ENCODE measurements at places on chromosomes 1 and 21.

- H3K4me3 ChIP-seq, result no peak overlapping the region
- H3K27me3 ChIP-seq, result no peaks in the 10 kb centered on the region
- no peaks in the 10 kb centered on the region for H3K4me1 ChIP-seq
- H3K27ac ChIP-seq, result no peak overlapping the region
- no peak for DNase-seq
These were observed 893.5 kb downstream of the LTN1 start for GRCh38 chr21:28099001-28099705.

DNA sequence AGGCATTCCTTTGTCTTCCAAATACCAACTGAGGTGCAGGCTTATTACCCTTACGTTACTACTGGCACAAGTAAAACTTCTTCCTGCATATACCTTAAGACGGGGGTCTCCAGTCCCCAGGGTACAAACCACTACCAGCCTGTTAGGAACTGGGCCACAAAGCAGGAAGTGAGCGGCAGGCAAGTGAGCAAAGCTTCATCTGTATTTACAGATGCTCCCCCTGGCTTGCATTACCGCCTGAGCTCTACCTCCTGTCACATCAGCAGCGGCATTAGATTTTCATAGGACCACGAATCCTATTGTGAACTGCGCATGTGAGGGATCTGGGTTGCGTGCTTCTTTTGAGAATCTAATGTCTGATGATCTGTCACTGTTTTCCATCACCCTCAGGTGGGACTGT lies 113.1 kb downstream of the SLC45A1 start:
- no peaks in the 10 kb centered on the region for H3K36me3 ChIP-seq
- no peak overlapping the region for H3K27ac ChIP-seq

GRCh38 chr1:208083715-208084085 lies 160.5 kb downstream of the PLXNA2 start:
- no peak overlapping the region for H3K27ac ChIP-seq
- no peak overlapping the region for H3K4me3 ChIP-seq
- H3K4me1 ChIP-seq, result peaks cover 9% of the 10 kb centered on the region
- H3K27me3 ChIP-seq, result no peaks in the 10 kb centered on the region
- DNase-seq, result no peak

- no peak overlapping the region for H3K27ac ChIP-seq
- H3K4me3 ChIP-seq, result no peak overlapping the region
- no peaks in the 10 kb centered on the region for H3K4me1 ChIP-seq
- peaks cover 4% of the 10 kb centered on the region for H3K27me3 ChIP-seq
These were observed 6.9 kb downstream of the ANKRD35 start for GRCh38 chr1:145878724-145879123.

DNA sequence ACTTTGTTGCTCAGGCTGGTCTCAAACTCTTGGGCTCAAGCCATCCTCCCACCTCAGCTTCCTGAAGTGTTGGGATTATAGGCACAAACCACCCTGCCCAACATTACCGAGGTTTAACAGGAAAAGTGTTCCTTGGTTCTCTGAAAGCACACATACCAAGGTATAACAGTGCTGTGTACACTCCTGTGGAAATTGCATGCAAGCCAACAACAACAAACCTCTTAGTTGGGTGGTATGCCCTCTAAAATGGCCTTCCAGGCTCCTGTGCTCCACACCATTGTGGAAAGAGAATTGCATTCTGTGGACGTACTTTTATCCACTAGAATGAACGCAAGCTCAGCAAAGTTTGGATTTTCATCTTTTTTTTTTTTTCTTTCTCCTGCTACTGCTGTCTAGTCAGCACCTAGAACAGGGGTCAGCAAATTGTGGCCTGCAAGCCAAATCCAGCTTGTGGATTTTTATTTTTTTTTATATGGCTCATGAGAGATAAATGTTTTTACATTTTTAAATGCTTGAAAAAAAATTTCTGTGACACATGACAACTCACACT lies 192.2 kb upstream of the TNR start:
- H3K36me3 ChIP-seq, result peaks cover 8% of the 10 kb centered on the region
- no peak for DNase-seq
- no peaks in the 10 kb centered on the region for H3K27me3 ChIP-seq

- DNase-seq, result no peak
- no peaks in the 10 kb centered on the region for H3K4me1 ChIP-seq
- H3K27me3 ChIP-seq, result no peaks in the 10 kb centered on the region
- H3K4me3 ChIP-seq, result no peak overlapping the region
- H3K27ac ChIP-seq, result no peak overlapping the region
These were observed 125.4 kb downstream of the TBX15 start for GRCh38 chr1:118862755-118863154.

DNA sequence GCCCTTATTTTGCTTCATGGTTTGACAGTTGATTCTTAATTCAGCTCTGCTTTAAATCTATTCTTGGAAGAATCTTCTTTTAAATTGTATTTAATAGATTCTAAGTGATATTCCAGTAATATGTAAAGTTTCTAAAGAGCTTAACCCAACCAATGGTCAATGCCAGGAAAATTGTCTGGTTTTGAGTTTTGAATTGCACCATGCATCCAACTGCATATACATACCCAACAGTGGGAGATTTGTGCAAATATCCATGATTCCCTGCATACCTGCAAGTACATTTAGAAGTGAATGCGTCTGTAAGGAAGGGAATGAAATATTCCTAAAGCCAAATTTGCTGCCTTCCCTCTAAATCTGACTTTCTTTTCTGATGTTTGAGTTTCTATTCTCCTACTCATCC lies 35.8 kb upstream of the C1orf105 start:
- H3K36me3 ChIP-seq, result no peaks in the 10 kb centered on the region
- no peaks in the 10 kb centered on the region for H3K27me3 ChIP-seq
- H3K27ac ChIP-seq, result no peak overlapping the region

GRCh38 chr1:54556110-54556509 lies 8.1 kb downstream of the ACOT11 start:
- H3K36me3 ChIP-seq, result no peaks in the 10 kb centered on the region
- H3K27me3 ChIP-seq, result no peaks in the 10 kb centered on the region
- no peak overlapping the region for H3K27ac ChIP-seq
- no peak for DNase-seq
- H3K4me1 ChIP-seq, result no peaks in the 10 kb centered on the region

- H3K27ac ChIP-seq, result no peak overlapping the region
- H3K4me1 ChIP-seq, result peaks cover 58% of the 10 kb centered on the region
- no peaks in the 10 kb centered on the region for H3K27me3 ChIP-seq
- DNase-seq, result no peak
These were observed 37.8 kb upstream of the GBP5 start for GRCh38 chr1:89310505-89310904.

DNA sequence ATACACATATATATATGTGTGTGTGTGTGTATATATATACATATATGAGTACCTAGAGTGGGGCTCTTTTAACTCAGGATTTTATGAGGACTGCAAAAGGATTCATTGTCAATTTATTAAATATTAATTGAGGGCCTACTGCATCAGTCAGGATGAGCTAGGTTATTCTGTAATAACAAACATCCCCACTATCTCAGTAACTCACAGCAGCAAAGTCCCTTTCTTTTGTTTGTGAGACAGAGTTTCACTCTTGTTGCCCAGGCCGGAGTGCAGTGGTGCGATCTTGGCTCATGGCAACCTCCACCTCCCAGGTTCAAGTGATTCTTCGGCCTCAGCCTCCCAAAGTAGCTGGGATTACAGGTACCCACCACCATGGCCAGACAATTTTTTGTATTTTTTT lies 63.8 kb upstream of the FAM20B start:
- no peaks in the 10 kb centered on the region for H3K36me3 ChIP-seq
- H3K27me3 ChIP-seq, result no peaks in the 10 kb centered on the region
- DNase-seq, result no peak
- H3K4me1 ChIP-seq, result no peaks in the 10 kb centered on the region

DNA sequence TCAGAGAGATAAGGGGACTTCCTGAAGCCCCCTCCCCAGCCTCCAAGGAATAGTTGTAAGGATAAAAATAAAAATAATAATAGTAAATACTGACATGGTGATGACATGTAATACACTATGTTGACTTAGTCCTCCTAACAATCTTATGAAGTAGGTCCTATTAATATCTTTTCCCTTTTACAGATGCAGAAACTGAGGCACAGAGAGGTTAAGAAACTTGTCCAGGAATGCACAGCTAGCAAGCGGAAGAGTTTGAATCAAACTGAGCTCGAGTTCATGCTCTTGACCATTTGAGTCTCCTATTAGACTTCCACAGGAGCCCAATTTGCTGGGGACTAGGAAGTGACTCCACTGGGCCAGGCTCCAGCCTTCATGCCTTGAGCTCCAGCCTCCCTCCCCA lies 194.8 kb downstream of the GRIK3 start:
- no peak overlapping the region for H3K4me3 ChIP-seq
- H3K4me1 ChIP-seq, result no peaks in the 10 kb centered on the region
- no peaks in the 10 kb centered on the region for H3K36me3 ChIP-seq
- DNase-seq, result no peak
- H3K27me3 ChIP-seq, result no peaks in the 10 kb centered on the region

GRCh38 chr1:161080441-161081405 lies 8.6 kb downstream of the NECTIN4 start:
- DNase-seq, result no peak
- H3K36me3 ChIP-seq, result no peaks in the 10 kb centered on the region
- no peak overlapping the region for H3K27ac ChIP-seq
- no peak overlapping the region for H3K4me3 ChIP-seq
- no peaks in the 10 kb centered on the region for H3K27me3 ChIP-seq

DNA sequence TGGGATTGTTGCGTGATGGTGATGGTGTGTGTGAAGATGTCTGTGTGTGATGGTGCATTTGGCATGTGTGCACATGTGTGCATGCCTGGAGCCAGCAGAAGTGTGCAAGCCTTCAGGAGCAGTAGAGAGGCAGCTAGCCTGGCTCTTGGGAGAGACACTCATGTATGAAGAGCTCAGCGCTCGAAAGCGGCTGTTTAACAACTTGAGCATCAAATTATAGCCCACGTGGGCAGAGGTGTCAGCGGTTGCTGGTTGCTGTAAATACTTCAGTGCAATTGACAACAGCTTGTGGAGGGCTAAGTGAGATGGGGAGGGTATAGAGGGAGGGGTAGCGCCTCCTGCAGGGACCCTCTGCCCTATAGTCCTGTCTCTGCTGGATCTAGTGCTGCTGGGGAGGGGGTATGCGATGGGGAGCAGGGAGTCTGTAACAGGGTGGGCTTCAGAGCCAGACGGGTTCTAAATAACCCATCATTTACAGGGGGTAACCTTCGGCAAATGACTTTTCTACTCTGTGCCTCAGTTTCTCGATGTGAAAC lies 21.5 kb downstream of the FOXD2 start:
- no peak for DNase-seq
- H3K4me3 ChIP-seq, result no peak overlapping the region
- no peaks in the 10 kb centered on the region for H3K36me3 ChIP-seq
- peaks cover 16% of the 10 kb centered on the region for H3K27me3 ChIP-seq

DNA sequence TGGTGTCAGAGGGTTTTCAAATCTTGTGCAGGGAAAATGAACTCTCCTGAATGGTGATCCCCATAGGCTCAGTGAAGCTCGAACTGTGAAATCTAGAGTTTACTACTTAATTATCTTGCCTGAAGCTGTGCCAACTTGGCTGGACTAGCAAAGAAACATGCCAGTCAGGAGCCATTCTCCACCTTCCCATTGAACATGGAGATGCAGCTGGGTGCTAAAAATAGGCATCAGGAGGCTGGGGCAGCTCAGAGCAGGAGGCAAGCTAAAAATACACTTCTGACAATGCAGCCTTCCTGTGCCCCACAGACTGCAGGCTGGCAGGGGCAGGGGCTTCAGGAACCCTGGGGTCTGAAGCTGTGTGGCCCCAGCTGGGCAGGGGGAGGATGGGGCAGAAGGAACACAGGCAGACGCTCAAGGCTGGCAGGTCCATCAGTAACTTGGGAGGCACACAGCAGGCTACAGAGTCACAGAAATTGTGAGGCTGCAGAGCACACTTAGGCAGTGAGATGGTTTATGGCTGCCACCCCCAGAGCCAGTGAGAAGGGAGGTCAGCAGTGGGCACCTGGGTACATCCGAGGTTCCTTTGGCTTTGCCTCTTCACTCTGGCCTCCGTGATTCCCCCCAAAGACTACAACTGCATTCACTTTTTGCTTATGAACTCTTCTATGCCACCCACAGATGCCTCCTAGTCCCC lies 155.4 kb upstream of the KCND3 start:
- DNase-seq, result no peak
- no peak overlapping the region for H3K27ac ChIP-seq
- no peaks in the 10 kb centered on the region for H3K4me1 ChIP-seq
- H3K36me3 ChIP-seq, result no peaks in the 10 kb centered on the region

DNA sequence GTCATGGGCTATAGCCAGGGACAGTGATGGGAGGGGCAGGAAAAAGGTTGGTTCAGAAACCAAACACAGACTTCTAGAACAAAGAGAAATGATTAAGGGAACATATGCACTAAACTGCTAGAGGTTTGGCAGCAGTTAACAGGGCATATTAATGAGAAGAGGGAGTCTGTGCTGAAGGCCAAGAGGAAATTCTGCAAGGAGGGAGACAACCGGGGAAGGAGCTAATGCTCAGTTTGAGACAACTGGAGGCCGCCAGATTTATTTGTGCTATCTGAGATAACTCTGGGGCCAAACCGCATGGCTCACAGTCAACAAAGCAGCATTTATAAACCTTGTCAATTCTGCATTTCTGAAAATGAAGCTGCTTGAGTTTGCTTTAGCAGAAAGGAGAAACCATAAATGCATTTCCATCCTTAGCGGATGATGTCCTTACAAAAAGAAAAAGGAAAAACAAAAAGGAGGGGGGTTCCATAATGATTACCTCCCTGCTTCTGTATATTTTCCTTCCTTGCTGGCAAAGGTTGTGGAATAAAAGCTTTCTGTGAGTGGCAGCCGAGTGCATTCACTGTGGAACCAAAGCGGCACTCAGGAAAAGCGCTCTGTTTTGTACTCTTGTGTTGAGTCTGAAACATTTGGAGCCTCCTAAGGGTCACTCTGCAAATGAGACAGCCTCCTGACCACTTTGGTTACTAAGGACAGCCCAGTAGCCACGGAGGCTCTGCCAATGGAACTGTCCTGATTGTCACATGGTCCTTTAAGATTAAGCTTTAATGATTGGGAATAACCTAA lies 70.3 kb downstream of the SIM2 start:
- H3K27ac ChIP-seq, result no peak overlapping the region

GRCh38 chr1:38832370-38832734 lies 27.2 kb downstream of the RRAGC start:
- no peak for DNase-seq
- H3K27ac ChIP-seq, result no peak overlapping the region
- H3K27me3 ChIP-seq, result no peaks in the 10 kb centered on the region
- no peaks in the 10 kb centered on the region for H3K36me3 ChIP-seq
- H3K4me3 ChIP-seq, result no peak overlapping the region
- H3K4me1 ChIP-seq, result no peaks in the 10 kb centered on the region

All from CD8-positive, alpha-beta memory T cell (primary cell).